ENCODE measurements at places on chromosomes 7 and 10. TPM values are rescaled to one million over a fixed set of nuclear protein-coding genes. Genes with fewer than 3 reads are reported as not detected.
A peak's percentile ranks its signal among the peaks of the same experiment; 100 is the strongest.

GRCh38 chr7:107269790-107270189, 101.0 kb downstream of the HBP1 start:
- H3K4me3 ChIP-seq = no peak overlapping the region
- no peaks in the 10 kb centered on the region for H3K36me3 ChIP-seq
- no peak overlapping the region for H3K27ac ChIP-seq
- no peak for DNase-seq
- H3K4me1 ChIP-seq = no peaks in the 10 kb centered on the region

- peak overlapping the region; percentile 97 for H3K27ac ChIP-seq
- peak; percentile 99 for DNase-seq
- H3K36me3 ChIP-seq = peaks cover 13% of the 10 kb centered on the region
These were observed 1.7 kb downstream of the TRIM8 start for GRCh38 chr10:102645741-102646609.

GRCh38 chr10:49298983-49299815, at the start of gene C10orf71:
TSS of gene C10orf71 (plus strand) at chr10:49299170. CDS start at chr10:49322546, 23,376 bp downstream.
- H3K4me3 ChIP-seq = no peak within 1 kb of the TSS
- H3K27ac ChIP-seq = no peak within 1 kb of the TSS
- H3K4me1 ChIP-seq = no peaks in the 10 kb centered on the region
- peak; percentile 74 for DNase-seq
- H3K36me3 ChIP-seq = no peaks in the 10 kb centered on the region

- no peak overlapping the region for H3K27ac ChIP-seq
- H3K4me1 ChIP-seq = peaks cover 16% of the 10 kb centered on the region
- H3K4me3 ChIP-seq = peak overlapping the region; percentile 70
- peaks cover 60% of the 10 kb centered on the region for H3K27me3 ChIP-seq
- no peaks in the 10 kb centered on the region for H3K36me3 ChIP-seq
These were observed 1.2 kb upstream of the WNT2 start for GRCh38 chr7:117323851-117324711.

- H3K4me3 ChIP-seq = no peak overlapping the region
- H3K36me3 ChIP-seq = no peaks in the 10 kb centered on the region
- DNase-seq = peak; percentile 89
- H3K27me3 ChIP-seq = peaks cover 53% of the 10 kb centered on the region
- no peaks in the 10 kb centered on the region for H3K4me1 ChIP-seq
These were observed 15.2 kb upstream of the LBX1 start for GRCh38 chr10:101244321-101245050.

DNA sequence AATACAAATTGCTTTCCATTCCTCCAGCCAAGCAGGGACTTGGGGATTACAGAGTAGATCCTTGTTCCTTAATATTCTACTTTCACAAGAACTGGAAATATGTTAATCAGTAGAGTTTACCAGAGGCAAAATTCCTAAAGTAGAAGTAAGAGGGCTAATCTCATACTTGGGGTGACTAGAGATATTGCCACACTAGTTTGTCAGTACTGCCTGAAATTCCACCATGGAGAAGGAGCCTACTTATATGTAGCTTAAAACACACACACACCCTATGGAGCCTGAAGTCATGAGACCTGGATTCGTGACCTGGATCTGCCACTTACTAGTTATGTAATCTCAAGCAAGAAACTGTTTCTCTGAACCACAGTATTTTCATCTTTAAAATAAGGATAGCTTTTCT, 33.9 kb downstream of the STRIP2 start:
- peaks cover 7% of the 10 kb centered on the region for H3K36me3 ChIP-seq
- peaks cover 28% of the 10 kb centered on the region for H3K4me1 ChIP-seq
- H3K27ac ChIP-seq = peak overlapping the region; percentile 23
- no peak for DNase-seq
- no peaks in the 10 kb centered on the region for H3K27me3 ChIP-seq

DNA sequence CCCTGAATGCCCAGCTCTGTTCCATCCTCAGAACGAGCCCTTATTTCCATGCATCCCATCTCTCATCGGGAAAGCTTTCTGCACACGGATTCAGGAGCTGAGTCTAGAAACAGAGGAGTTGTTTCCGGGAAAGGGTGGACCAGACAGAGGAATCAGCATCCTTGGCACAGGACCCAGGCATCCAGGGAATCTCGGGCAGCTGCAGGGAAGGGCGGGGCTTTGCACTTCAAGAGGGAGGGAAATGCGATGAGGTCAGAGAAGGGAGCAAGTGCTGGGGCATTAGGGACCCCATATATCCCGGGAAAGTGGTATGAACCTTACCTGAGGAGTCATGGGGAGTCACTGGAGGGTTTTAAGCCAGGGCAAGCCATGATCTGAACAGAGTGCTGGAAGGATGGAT, 68.5 kb downstream of the NPTX2 start:
- H3K27me3 ChIP-seq = no peaks in the 10 kb centered on the region
- no peaks in the 10 kb centered on the region for H3K36me3 ChIP-seq
- H3K27ac ChIP-seq = no peak overlapping the region

- no peak overlapping the region for H3K4me3 ChIP-seq
- H3K36me3 ChIP-seq = peaks cover 4% of the 10 kb centered on the region
- no peaks in the 10 kb centered on the region for H3K27me3 ChIP-seq
- peak overlapping the region; percentile 98 for H3K27ac ChIP-seq
These were observed 2.0 kb upstream of the GTPBP4 start for GRCh38 chr10:986137-986825.

DNA sequence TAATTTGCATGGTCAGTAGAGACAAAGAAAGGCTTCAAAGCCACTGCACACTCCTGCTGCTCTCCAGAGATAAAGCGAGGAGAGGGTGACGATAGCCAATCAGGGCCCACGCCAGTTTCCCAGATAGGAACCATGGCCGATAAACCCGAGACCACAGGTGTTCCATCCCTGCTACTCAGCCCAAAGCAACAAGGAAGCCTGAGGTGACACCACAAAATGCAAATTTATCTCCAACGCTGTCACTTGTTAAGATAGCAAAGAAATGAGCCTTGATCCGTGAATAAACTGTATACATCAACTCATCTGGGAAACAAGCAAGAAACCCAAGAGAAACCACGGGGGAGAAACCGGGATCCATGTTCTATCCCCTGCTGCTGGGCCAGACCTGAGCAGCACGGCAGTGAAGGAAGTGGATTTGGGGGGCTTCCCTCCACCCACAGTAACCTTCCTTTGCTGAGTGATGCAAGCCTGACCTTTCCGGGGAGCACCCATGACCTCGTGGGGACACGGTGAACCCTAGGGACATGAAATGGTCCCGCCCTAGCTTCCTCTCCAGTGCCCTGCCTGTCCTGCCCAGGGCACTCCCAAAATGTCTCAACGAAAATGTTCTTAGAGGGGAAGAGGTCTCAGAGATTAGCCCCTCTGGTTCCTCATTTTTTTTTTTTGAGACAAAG, 164.6 kb downstream of the PTPRN2 start:
- no peaks in the 10 kb centered on the region for H3K36me3 ChIP-seq
- no peak overlapping the region for H3K27ac ChIP-seq
- H3K4me3 ChIP-seq = no peak overlapping the region

DNA sequence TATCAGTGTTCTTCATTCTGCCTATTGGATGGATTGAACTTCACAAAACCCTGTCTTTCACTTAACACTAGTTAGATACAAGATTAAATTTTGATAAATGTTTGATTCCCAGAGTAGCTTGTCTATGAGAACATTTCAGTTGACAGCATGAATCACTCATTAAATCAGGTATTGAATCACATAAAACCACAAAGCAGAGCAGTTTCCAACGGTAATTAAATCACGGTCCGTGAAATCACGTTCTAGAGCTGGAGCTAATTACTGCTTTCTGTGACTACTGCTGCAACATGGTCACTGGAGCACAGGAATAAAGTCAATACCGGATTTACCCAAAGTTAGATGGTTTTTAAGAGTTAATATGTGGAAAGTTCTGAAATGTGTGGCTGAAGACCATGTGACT, 257.8 kb upstream of the PCDH15 start:
- no peaks in the 10 kb centered on the region for H3K36me3 ChIP-seq
- no peaks in the 10 kb centered on the region for H3K27me3 ChIP-seq
- H3K4me3 ChIP-seq = no peak overlapping the region
- H3K4me1 ChIP-seq = no peaks in the 10 kb centered on the region
- no peak overlapping the region for H3K27ac ChIP-seq
- no peak for DNase-seq

DNA sequence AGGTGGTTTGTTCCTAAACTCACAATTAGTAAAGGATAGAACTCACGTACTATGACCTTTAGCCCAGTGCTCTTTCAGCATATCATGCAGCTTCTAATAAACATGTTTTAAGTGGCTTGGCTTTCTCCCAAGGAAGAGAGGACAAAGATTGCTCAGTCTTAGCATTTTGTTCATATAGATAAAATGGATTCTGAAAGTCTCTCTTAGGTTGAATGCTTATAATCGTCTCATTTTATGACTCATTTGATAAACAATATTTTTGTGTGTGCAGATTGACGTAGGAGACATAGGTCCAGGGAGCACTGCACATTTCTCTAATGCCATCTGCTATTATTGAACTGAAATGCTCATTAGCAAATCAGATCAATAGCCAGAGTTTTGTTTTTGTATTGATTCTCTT, 44.8 kb downstream of the GNAT3 start:
- H3K27me3 ChIP-seq = no peaks in the 10 kb centered on the region
- no peak overlapping the region for H3K27ac ChIP-seq
- H3K36me3 ChIP-seq = no peaks in the 10 kb centered on the region
- DNase-seq = no peak

DNA sequence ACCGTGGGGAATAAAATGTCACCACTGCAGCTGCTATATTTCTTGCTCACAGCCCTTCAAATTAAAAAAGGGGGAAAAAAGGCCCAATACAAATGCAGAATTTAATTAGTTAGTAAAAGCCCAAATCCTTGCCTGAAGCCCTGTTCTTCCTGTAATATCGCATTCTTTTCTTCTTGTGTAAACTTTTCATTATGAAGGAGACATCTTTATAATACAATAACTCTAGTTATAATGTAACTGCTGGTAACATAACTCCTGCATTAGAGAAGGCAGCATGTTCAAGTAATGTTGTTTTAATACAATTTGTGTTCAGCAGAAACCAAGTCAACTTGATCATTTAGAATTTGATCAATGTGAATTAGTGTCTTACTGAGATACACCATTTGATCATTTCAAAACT, 250.9 kb downstream of the CHCHD3 start:
- H3K4me1 ChIP-seq = no peaks in the 10 kb centered on the region
- no peak for DNase-seq
- H3K4me3 ChIP-seq = no peak overlapping the region
- H3K36me3 ChIP-seq = no peaks in the 10 kb centered on the region

- DNase-seq = no peak
- H3K27me3 ChIP-seq = no peaks in the 10 kb centered on the region
- peaks cover 75% of the 10 kb centered on the region for H3K36me3 ChIP-seq
- peaks cover 4% of the 10 kb centered on the region for H3K4me1 ChIP-seq
- H3K27ac ChIP-seq = peak overlapping the region; percentile 26
These were observed 16.5 kb downstream of the DENND10 start for GRCh38 chr10:119120413-119120867.

GRCh38 chr7:120303105-120303504, 30.1 kb downstream of the KCND2 start:
- H3K4me3 ChIP-seq = no peak overlapping the region
- no peak overlapping the region for H3K27ac ChIP-seq
- no peaks in the 10 kb centered on the region for H3K36me3 ChIP-seq
- no peaks in the 10 kb centered on the region for H3K27me3 ChIP-seq
- no peak for DNase-seq

GRCh38 chr7:152649220-152649619, 26.7 kb downstream of the XRCC2 start:
- H3K36me3 ChIP-seq = no peaks in the 10 kb centered on the region
- no peaks in the 10 kb centered on the region for H3K4me1 ChIP-seq
- DNase-seq = no peak
- H3K27ac ChIP-seq = no peak overlapping the region
- H3K27me3 ChIP-seq = no peaks in the 10 kb centered on the region
- no peak overlapping the region for H3K4me3 ChIP-seq

DNA sequence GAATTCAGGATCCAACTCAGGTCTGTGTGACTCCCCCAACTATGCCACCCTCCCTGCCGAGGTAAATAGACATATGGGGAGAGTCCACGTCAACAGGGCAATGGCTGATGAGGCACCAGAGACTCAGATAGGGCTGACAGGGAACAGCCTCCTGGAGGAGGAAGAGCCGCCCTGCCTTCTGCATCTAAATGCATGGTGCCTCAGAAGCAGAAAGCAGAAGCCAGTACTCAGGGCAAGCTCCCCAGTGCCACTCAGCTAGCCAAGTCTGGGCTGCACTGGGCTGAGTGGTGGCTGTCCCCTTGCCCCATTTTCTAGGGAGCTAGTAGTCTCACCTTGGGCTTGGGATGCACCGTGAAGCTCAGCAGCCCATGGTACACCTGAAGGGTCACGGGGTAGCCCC, 11.0 kb downstream of the RRP12 start:
- H3K4me3 ChIP-seq = no peak overlapping the region
- H3K4me1 ChIP-seq = no peaks in the 10 kb centered on the region

GRCh38 chr10:73932620-73933112, 21.7 kb downstream of the PLAU start:
- no peak overlapping the region for H3K27ac ChIP-seq
- no peaks in the 10 kb centered on the region for H3K27me3 ChIP-seq
- H3K36me3 ChIP-seq = no peaks in the 10 kb centered on the region
- no peak for DNase-seq
- H3K4me3 ChIP-seq = no peak overlapping the region

DNA sequence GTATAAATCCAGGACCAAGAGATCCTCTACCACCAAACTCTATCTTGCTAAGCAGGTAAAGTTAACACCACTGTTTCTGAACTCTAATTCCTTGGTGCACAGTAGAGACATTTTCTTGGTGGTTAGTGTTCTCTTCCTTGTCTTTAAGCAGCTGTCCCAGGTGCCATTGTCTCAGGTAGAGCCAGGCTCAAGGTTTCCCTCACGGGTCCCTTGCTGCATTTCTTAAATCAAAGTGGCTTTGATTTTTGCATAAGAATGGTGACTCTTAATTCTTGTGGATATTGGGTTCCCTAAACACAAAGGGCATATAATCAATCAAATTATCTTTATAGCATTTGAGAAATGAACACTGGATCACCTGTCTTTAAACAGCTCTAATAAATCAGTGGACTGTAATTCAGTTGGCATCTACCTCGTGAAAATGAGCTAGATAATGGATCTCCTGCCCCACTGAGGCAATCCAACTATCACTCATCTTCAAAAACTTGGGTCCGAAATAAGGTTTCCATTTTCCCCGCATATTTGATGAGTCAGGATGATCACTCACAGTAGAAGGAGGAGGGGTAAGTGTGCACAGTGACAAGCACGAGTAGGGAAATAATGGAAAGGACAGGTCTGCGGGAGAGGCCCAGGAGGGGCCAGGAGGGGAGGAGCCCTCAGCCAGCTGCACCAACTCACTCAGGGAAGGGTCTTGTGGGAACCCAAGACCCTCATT, 2.4 kb downstream of the ABCC2 start:
- H3K36me3 ChIP-seq = no peaks in the 10 kb centered on the region
- H3K27ac ChIP-seq = peak overlapping the region; percentile 59
- H3K4me3 ChIP-seq = no peak overlapping the region
- peaks cover 42% of the 10 kb centered on the region for H3K4me1 ChIP-seq

The BRAF gene
- total RNA-seq = 30.0 TPM

The TRIM74 gene
- not detected for total RNA-seq

The RSPH10B gene
- under 0.01 TPM for total RNA-seq

The IKZF1 gene
- total RNA-seq = under 0.01 TPM

The PRSS37 gene
- not detected for total RNA-seq

The GOLGA7B gene
- total RNA-seq = not detected

The CCDC172 gene
- total RNA-seq = not detected

The AKR1C8 gene
- total RNA-seq = not detected
